ENCODE measurements at places on chromosomes 13 and 19.

GRCh38 chr19:50551034-50551714 is 17.1 kb downstream of the LRRC4B start:
- DNase-seq = no peak

DNA sequence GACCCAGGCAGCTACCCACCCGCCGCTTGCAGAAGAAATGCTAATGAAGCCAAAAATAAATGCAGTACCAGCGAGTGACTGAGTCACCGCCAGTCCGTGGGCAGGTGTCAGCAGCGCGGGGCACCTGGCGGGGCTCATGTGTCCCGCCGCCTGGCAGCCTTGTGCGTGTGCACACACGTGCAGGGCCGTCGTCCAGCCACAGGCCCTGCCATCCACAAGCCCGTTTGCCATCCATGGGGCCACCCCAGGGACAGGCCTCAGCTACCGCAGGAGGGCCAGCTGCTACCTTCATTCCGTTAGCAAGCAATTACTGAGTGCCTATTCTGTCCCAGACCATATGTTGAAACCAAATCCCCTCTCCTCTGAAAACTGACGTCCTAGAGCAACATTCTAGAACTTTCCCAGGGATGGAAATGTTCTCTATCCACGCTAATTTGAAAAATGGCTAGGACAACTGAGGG is 20.5 kb downstream of the NCAN start:
- DNase-seq = no peak

DNA sequence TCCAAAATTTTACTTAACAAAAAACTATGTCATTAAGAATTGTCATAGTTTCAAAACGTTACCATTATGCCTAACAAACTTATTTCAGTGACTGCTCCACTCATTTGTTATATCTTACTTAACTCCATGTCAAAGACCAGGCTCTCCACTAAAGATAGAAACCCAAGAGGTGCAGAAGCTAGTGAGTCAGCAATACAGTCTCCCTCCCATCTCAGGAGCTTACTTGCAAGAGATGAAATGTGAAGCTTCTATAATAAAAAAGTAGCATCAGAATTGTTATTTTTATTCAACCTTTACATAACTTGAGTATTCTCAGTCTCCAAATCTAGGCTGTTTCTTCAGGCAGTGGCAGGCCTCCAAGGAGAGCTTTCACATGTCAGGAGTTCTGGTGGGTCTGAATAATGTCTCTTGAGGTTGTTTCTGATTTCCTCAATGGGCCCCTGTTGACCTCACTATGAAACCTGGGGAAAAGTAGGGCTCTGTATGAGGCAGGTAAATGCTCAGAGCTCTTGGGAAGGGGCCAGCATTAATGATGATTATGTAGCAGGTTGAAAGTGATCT is 242.0 kb downstream of the NDFIP2 start:
- no peak for DNase-seq

GRCh38 chr19:35142606-35143230 is 337 bp upstream of the FXYD7 start:
- DNase-seq = peak; percentile 74

- DNase-seq = no peak
These were observed 2.2 kb upstream of the IRS2 start for GRCh38 chr13:109788372-109789111.

DNA sequence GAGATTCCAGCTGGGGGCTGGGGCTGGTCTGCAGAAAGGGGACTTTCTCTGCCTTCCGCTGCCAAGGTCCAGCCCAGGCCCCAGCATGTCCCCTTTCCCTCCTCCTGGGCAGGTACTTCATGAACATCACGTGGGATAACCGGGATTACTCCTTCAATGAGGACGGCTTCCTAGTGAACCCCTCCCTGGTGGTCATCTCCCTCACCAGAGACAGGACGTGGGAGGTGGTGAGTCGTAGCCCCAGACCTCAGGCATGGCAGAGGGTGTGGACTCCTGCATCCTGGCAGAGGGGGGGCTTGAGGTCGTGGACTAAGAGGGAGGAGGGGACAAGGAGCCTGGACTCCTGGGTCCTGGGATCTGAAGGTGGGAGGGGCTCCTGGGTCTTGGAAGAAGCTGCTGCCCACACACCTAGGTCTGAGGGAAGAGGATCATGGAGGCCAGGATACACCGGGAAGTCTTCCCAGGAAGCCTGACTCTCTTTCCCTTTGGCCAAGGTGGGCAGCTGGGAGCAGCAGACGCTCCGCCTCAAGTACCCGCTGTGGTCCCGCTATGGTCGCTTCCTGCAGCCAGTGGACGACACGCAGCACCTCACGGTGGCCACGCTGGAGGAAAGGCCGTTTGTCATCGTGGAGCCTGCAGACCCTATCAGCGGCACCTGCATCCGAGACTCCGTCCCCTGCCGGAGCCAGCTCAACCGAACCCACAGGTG is 20.6 kb downstream of the GRIN2D start:
- no peak for DNase-seq

GRCh38 chr13:44842158-44842557 is 147.1 kb downstream of the NUFIP1 start:
- no peak for DNase-seq
